ENCODE measurements at places on chromosomes 11 and 22.

DNA sequence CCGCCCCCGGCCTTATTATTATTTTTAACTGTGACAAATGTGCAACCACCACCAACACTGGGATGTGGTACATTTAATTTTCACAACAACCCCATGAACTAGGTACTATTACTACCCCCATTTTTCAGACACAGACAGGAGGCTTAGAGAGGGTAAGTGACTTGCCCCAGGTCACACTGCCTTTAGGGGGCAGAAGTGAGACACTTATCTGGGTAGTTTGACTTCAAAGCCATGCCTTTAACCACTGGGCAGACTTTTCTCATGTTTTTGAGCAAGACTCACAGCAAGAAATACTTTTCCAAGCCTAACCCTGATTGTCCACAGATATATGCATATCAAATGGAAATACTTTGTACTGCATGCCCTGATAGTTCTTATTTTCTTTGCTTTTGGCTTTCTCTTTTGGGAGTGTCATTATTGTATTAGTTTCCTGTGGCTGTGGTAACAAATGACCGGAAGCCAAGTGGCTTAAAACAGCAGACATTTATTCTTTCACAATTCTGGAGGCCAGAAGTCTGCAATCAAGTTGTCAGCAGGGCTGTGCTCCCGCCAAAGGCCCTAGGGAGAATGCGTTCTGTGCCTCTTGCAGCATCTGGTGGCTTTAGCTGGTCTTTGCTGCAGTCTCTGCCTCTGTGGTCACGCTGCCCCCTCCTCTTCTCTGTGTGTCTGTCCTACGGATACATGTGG lies 110.8 kb downstream of the GRIK4 start:
- no peak for DNase-seq

GRCh38 chr22:38098410-38099249 lies 11.9 kb downstream of the BAIAP2L2 start:
- DNase-seq = no peak

GRCh38 chr22:45284705-45285262 lies at the start of gene UPK3A:
Gene UPK3A (plus strand): TSS chr22:45284949. CDS start chr22:45285014, 65 bp downstream.
- DNase-seq = peak; percentile 25

DNA sequence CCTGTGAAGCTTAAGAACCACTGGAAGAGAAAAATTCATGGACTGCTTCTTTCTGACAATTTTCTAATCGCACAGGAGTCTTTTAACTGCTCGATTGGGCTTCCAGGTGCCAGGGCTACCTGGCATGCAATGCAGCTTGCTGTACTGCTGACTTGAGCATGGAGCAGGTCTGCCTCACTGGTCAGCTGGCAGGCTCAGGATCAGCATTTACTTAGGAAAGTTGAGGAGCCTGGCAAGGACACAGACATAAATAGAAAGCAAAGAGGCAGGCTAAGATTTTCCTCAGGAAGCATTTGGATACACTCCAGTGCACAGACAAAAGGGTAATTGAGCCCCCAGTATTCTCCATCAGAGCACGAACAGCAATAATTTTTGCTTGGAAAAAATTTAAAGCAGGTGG lies 163.5 kb downstream of the CSNK2A3 start:
- no peak for DNase-seq

DNA sequence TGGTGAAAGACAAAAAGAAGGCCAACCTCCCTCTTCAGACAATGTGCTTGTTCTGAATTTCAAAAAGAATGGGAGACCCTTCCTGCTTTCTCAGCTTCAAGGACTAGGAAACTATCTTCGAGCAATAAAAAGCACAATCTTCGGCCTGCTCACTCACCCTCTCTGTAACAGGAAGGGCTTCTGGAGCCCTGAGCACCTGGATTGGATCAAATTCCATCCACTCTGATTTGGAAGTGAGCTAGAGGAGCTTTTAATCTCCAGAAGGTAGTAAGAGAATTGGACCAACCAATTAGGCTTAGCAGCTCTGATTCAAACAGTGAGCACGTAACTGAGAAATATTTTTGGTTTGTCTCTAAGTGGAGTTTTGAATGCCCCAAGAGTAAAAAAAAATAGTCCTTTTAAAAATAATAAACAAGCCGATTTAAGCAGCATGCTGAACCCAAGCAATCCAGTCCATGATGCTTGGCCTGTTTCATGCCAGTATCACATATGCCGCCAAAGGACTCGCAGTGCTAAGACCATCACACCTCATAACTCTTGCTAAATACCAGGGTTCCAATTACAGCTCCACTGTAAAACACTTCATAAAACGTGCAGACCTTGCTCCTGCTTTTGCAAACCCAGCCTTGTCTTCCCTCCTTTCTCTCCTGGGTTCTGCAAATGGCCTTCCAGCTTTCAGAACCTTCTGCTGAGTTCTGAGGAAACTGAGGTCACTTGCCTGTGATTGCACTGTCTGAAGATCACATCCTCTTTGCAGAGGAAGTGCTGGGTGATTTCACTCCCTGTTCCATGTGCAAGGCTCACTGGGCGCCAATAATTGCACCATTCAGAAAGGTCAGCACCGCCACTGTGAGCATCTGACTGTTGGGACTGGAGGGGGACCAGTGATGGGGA lies 74.4 kb downstream of the SLC1A2 start:
- DNase-seq = no peak

- no peak for DNase-seq
Observed at GRCh38 chr11:1197431-1197885, 25.4 kb upstream of the MUC5B start.

GRCh38 chr22:36191106-36191836 lies 10.3 kb downstream of the APOL4 start:
- DNase-seq = no peak

DNA sequence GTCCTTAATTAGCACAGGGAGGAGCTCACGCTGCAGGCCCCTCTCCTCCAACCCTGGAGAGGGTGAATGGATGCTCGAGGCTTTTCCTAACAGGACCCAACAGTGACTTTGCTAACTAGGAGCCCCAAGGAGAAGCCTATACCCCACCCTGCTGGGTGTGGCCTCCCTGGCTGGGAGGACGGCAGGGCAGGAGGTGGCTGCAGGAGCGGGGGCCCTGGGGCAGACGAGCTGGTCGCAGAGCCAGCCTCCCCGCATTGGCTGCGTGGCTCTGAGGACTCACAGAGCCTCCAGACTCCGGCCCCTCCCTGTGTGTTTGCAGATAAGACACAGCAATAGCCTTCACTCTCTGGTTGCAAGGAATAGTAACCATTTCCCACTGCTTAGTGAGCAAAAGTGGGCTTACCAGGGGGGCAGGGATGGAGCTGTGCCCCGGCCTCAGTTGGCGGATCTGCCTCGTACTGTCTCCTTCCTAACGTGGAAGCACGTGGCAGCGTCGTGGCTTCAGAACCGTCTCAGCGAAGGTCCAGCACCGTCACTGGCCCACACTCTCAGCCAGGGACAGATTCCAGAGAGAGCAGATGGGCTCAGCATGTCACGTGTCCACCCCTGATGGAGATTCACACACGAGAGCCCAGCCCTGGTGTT lies 1087.5 kb downstream of the BRD1 start:
- no peak for DNase-seq

GRCh38 chr11:56932572-56933220 lies 56.0 kb upstream of the OR5AK2 start:
- DNase-seq = no peak

DNA sequence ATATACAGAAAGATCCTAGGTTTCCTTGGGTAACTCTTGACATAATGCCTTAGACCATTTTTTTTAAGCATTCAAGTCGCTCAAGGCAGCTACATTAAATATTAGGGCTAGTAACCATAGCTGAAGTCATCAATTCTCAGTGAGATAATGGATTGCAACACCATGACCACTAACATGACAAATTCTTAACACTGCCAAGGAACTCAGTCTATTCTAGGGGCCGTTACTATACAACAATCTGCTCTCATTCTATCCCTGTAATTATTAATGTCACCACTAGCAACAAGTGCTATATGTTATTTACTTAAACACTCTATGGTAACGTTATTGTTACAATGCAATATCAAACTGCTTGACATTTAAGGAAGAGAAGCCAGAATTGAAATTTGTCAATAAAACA lies 3.2 kb upstream of the STK33 start:
- DNase-seq = no peak
